ENCODE measurements at places on chromosomes 13 and 19.

GRCh38 chr13:26344980-26345379 is 91.1 kb downstream of the CDK8 start:
- DNase-seq: no peak

DNA sequence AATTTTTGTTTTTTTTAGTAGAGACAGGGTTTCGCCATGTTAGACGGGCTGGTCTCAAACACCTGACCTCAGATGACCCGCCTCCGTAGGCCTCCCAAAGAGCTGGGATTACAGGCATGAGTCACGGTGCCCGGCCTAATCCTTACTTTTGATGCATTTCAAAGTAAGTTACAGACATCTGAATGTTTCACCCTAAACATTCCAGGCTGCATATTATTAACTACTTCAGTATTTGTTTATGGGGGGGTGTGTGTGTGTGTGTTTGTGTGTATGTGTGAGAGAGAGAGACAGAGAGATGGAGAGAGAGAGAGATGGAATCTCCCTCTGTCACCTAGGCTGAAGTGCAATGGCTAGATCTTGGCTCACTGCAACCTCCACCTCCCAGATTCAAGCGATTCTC is 13.1 kb downstream of the SULT2B1 start:
- DNase-seq: no peak

DNA sequence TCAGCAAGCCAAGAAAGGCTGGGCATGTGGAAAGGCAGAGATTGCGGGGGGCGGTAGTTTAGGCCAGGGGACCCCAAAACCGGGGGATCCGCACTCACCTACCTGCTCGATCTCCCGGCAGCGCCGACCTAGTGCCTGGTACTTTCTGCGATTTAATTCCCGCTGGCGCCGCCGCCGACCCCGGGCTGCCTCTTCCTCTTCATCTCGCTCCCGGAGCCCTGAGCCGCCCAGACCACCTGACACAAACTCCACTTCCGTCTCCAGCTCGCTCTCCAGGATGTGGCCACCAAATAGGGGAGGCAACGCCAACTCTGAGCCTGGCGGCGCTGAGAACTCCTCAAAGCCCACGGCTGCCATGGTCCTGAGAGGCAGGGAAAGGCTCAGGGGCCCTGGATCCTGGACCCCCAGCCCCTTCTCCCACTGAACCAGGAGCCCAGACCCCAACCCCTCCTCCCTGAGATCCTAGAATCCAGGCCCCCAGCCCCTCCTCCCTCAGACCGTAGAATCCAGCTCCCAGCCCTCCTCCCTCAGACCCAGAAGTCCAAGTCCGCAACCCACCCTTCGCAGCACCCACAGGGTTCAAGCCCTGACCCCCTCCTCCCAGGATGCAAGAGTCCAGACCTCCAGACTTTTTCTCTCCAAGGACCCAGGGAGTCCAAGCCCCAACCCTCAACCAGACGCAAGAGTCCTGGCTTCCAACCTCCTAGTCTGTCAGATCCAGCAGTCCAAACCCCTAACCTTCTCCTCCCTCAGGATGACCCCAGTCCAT is 933 bp downstream of the TFPT start:
- peak; percentile 37 for DNase-seq

GRCh38 chr13:42544246-42544926 is 29.6 kb upstream of the TNFSF11 start:
- DNase-seq: peak; percentile 59

DNA sequence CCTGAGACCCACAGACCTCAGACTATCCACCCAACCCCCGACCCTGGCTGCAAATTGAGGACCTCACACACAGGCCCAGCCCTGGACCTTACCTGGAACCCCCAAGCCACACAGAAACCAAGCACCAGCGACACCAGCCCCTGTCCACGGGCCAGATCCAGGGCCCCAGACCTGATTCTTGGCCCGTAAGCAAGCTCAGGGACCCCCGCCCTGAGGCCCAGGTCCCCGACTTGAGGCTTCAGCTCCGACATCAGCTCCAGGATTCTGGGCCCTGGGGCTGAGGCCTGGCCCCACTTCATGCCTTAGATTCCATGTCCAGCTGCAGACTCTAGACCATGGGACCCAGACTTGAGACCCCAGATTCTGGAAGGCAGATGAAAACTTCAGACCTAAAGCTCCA is 6.3 kb downstream of the TTYH1 start:
- DNase-seq: no peak

GRCh38 chr13:51688937-51689662 is 104.8 kb downstream of the WDFY2 start:
- DNase-seq: peak; percentile 59

DNA sequence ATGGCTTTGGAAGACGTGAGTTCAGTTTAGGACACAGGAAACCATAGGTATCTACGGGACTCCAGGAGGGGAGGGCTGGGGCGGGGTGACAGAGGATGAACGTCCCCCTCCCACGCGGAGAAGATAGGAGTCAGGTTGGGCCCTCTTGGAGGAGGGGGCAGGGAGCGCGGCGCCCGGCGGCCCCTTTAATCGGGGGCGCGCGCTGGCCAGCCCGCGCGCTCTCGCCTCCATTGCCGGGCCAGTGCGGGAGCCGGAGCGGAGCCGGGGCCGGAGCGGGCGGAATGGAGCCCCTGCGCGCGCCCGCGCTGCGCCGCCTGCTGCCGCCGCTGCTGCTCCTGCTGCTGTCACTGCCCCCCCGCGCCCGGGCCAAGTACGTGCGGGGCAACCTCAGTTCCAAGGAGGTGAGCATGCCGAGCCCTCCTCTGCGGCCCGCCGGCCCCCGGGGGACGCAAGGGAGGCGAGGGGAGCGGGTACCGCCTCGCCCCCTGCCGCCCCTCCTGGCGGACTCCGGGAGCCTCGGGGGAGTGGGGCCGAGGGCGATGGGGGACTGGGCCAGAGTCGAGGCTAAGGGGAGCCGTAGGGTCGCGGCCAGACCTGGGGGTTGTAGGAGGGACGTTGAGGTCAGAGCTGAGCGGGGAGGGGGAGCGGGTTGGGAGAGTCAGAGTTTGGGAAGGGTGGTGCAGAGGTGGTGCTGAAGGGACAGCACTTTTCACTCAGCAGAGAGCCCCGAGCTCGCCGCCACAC is at the start of gene TMEM145:
TMEM145 (plus strand) TSS at position 214 of the 744 bp plus-strand sequence; CDS start at position 282, 68 bp downstream.
- no peak for DNase-seq

GRCh38 chr19:47704024-47704423 is 9.2 kb upstream of the EHD2 start:
- no peak for DNase-seq

GRCh38 chr19:2740314-2740656 is 468 bp upstream of the SLC39A3 start:
- no peak for DNase-seq

DNA sequence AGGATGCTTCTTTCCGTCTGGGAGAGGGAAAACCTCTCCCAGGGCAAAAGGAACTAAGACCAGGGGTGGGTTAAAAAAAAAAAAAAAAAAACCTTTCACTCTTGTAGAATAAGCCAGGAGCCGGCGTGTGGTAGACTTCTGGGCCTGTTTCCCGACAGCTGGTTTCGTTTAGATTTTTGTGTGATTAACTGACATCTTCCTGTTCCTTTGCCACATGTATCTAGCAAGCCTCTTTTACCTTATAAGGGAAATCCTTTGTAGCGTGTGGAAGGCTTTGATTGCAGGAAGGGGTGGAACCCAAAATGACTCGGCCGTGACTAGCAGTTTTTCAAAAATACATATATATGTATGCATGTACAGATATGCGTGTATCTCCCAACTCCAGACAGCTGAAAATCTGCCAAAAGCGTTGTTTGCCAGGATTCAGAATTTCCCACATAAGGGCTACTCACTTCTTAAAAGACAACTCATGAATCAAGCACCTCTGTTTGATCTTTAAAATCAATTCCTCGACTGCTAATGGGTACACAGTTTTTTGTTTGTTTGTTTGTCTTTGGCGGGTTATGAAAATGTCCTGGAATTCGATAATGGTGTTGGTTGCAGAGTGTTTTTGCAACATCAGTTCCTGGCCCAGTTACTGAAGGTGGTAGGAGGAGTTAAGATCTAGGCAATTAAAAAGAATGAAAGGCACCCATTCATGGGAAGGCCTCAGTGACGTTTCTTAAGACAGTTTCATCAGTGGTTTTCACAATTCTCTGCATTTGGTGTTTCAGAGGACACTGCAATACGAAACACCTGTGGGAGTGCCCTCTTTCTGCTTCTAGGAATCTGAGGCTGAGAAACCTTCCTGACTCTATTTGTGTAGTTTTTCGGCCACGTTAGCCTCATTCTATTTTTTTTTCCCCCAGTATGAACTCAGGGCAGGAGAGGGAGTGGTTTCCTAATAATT is 2.7 kb downstream of the TPM4 start:
- peak; percentile 77 for DNase-seq

- peak; percentile 35 for DNase-seq
Measured at GRCh38 chr19:37931881-37932655, 25.1 kb downstream of the SIPA1L3 start.

All from pons (tissue), 1 donor.